MG63 (cell line): ENCODE measurements at places on chromosomes 11 and 22. TPM values are rescaled to one million over a fixed set of nuclear protein-coding genes. Genes with fewer than 3 reads are reported as not detected.

Gene RFPL3
- total RNA-seq = not detected in 2 replicates

Gene CXCR5
- not detected in 2 replicates for total RNA-seq

Gene INPP5J
- not detected in 2 replicates for total RNA-seq

Gene GRM5
- not detected in 2 replicates for total RNA-seq

Gene OR52H1
- not detected in 2 replicates for total RNA-seq

Gene NLRP14
- total RNA-seq = 0.12 TPM in 1 of 2 replicates, not detected in the other

Gene NUP98
- 99.7 and 106 TPM in 2 replicates for total RNA-seq

Gene RAG1
- total RNA-seq = 0.10 TPM in 1 of 2 replicates, not detected in the other

Gene ADAMTS15
- 1.2 and 2.1 TPM in 2 replicates for total RNA-seq

Gene OR51E2
- 0.23 and 3.5 TPM in 2 replicates for total RNA-seq

Gene PTPRCAP
- not detected in 2 replicates for total RNA-seq

Gene OR5P2
- total RNA-seq = not detected in 2 replicates

Gene PTPN5
- total RNA-seq = 0.05 TPM in 1 of 2 replicates, not detected in the other

Gene OR56A1
- not detected in 2 replicates for total RNA-seq

Gene ZMAT5
- 33.2 and 38.9 TPM in 2 replicates for total RNA-seq

Gene PATE4
- not detected in 2 replicates for total RNA-seq

Gene KIAA1671
- total RNA-seq = 7.5 and 10.2 TPM in 2 replicates

Gene PLA2G6
- total RNA-seq = 2.7 and 3.1 TPM in 2 replicates

Gene SNRPD3
- total RNA-seq = 75.1 and 110 TPM in 2 replicates
